GM23248 (cell line): ENCODE measurements at places on chromosomes 1 and 21. TPM values are rescaled to one million over a fixed set of nuclear protein-coding genes. Genes with fewer than 3 reads are reported as not detected.

GRCh38 chr1:55334160-55334559 is 119.0 kb upstream of the USP24 start:
- H3K4me1 ChIP-seq: no peaks in the 10 kb centered on the region
- no peak for DNase-seq
- H3K27me3 ChIP-seq: no peaks in the 10 kb centered on the region
- no peaks in the 10 kb centered on the region for H3K36me3 ChIP-seq
- H3K27ac ChIP-seq: no peak overlapping the region
- no peak overlapping the region for H3K4me3 ChIP-seq

GRCh38 chr1:168763031-168763430 is 34.0 kb upstream of the DPT start:
- H3K27me3 ChIP-seq: no peaks in the 10 kb centered on the region
- H3K36me3 ChIP-seq: no peaks in the 10 kb centered on the region
- no peak overlapping the region for H3K4me3 ChIP-seq
- peaks cover 6% of the 10 kb centered on the region for H3K4me1 ChIP-seq
- no peak overlapping the region for H3K27ac ChIP-seq

Gene LMNA
- total RNA-seq: 1,219 and 1,322 TPM in 2 replicates

Gene LCE1A
- not detected in 2 replicates for total RNA-seq

DNA sequence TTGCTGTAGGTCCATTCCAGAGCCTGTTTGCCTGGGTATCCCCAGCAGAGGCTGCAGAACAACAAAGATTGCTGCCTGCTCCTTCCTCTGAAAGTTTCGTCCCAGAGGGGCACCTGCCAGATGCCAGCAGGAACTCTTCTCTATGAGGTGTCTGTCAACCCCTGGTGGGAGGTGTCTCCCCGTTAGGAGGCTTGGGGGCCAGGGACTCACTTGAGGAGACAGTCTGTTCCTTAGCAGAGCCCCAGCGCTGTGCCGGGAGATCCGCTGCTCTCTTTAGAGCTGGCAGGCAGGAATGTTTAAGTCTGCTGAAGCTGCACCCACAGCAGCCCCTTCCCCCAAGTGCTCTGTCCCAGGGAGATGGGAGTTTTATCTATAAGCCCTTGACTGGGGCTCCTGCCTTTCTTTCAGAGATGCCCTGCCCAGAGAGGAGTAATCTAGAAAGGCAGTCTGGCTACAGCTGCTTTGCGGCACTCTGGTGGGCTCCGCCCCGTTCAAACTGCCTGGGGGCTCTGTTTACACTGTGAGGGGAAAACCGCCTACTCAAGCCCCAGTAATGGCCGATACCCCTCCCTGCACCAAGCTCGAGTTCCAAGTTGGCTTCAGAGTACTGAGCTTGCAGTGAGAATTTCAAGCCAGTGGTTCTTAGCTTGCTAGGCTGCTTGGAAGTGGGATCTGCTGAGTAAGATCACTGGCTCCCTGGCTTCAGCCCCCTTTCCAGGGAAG is 8.7 kb upstream of the SLC25A24 start:
- no peak overlapping the region for H3K27ac ChIP-seq
- H3K4me3 ChIP-seq: no peak overlapping the region
- no peak for DNase-seq
- H3K4me1 ChIP-seq: no peaks in the 10 kb centered on the region

GRCh38 chr1:172449585-172450523 is 6.0 kb upstream of the PIGC start:
- H3K27me3 ChIP-seq: no peaks in the 10 kb centered on the region
- H3K36me3 ChIP-seq: no peaks in the 10 kb centered on the region
- no peak overlapping the region for H3K4me3 ChIP-seq
- peak; percentile 83 for DNase-seq
- peaks cover 14% of the 10 kb centered on the region for H3K4me1 ChIP-seq
- H3K27ac ChIP-seq: no peak overlapping the region

Gene KCNA10
- not detected in 2 replicates for total RNA-seq

- no peak for DNase-seq
- H3K4me3 ChIP-seq: no peak overlapping the region
- H3K4me1 ChIP-seq: peaks cover 49% of the 10 kb centered on the region
- H3K27me3 ChIP-seq: no peaks in the 10 kb centered on the region
- no peak overlapping the region for H3K27ac ChIP-seq
These were observed 161.0 kb upstream of the KAZN start for GRCh38 chr1:14437417-14437918.

DNA sequence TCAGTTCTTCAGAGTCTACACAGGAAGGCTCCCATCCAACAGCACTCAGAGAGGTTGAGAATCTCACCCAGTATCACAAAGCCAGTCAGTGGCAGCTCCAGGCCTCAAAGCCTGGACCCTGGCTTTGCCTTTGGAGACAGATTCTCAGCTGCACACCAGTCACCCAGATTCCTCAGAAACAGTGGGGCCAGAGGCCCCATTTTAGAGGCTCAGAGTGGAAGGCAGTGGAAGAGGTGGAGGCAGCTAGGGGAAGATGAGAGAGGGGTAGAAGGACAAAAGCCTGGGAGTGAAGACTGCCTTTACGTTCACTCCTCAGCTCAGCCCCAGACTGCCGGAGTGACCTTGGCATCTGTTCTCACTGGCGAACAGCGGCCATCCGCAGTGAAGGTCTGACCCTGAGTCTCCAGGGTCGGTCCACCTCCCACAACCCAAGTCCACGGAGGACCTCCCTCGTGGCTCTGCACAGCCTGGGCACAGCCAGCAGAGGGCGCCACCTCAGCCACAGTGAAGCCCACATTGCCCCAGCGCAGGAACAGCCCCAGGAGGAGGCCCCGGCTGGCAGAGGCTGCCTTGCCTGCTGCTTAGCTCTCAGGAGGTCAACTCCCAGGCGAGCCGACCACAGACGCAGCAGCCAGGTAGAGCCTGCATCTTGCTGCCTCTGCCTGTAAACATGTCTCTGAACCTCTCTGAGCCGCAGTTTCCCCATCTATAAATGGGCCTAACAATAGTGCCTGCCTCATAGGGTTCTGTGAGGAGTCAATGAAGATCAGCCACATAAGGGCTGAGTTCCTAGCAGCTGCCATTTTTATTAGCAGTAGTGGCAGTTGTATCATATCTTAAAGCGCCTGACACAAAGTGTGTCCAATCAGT is 5.9 kb upstream of the FNDC5 start:
- H3K4me1 ChIP-seq: no peaks in the 10 kb centered on the region
- no peak overlapping the region for H3K27ac ChIP-seq
- no peak overlapping the region for H3K4me3 ChIP-seq
- peak; percentile 67 for DNase-seq

DNA sequence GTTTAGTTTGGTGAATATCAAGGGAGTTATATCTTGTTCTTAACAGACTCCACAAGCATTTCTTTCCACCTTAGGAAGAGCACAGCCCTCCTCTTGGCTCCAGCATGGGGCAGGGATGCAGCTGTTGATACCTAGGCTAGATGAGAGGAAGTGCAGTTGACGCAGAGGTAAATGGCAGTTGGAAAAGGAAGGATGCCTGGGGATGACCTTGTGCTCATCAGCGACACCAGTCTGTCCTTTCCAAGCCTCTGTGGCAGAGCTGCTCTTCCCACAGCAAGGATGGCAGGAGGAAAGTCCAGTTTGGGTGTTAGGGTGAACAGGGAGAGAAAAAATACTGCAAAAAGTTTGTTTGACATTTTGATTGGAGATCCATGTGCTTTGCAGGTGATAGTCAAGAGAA is 6.2 kb downstream of the PROX1 start:
- H3K27me3 ChIP-seq: peaks cover 39% of the 10 kb centered on the region
- no peak overlapping the region for H3K4me3 ChIP-seq
- DNase-seq: no peak
- H3K4me1 ChIP-seq: 0 out of 2 replicates have a peak, but pooled peaks cover 3% of the 10 kb centered on the region
- H3K27ac ChIP-seq: no peak overlapping the region
- no peaks in the 10 kb centered on the region for H3K36me3 ChIP-seq

Gene MLLT11
- 1.9 and 3.7 TPM in 2 replicates for total RNA-seq

GRCh38 chr1:205466595-205467220 is 10.9 kb upstream of the BLACAT1 start:
- no peak overlapping the region for H3K4me3 ChIP-seq
- no peaks in the 10 kb centered on the region for H3K36me3 ChIP-seq
- no peaks in the 10 kb centered on the region for H3K4me1 ChIP-seq
- H3K27ac ChIP-seq: no peak overlapping the region
- H3K27me3 ChIP-seq: peaks cover 79% of the 10 kb centered on the region

Gene OVAAL
- not detected in 2 replicates for total RNA-seq

DNA sequence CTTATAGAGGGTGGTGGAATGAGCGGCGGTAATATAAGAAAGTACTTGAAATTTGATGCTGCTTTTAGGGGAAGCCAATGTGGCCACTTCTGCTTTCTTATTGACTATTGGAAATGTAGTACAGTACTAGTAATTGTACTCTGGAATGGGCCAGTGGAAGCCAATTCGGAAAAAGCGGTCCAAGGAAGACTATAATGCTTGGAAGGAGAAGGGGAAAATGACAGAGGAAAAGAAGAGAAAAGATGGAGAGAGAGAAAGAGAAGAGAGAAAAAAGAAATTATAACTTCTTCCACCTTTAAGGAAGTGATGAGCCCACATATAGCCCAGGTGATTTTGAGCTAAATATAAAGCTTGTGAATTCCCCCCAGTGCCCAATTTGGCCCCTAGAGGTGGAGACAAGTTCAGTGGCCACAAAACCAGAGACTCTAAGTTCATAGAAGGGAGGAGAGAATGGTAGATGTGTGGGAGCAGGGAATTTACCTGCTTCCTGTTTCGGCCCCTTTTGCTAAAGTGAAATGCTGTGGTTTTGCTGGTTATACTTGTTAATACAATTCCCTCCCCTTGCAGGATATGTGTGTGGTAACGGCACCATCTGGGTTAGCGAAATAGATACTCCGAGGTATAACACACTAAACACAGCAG is 35.7 kb upstream of the DUSP10 start:
- H3K4me3 ChIP-seq: no peak overlapping the region
- no peak for DNase-seq
- H3K36me3 ChIP-seq: no peaks in the 10 kb centered on the region
- no peaks in the 10 kb centered on the region for H3K4me1 ChIP-seq

Gene ZFP69B
- total RNA-seq: 3.0 and 4.2 TPM in 2 replicates

Gene SHISA4
- 24.8 and 42.4 TPM in 2 replicates for total RNA-seq

GRCh38 chr1:152621993-152622392 is 910 bp downstream of the LCE3A start:
- no peak for DNase-seq
- no peaks in the 10 kb centered on the region; the same call in 1 of the 2 replicates for H3K27me3 ChIP-seq
- H3K4me1 ChIP-seq: peaks cover 5% of the 10 kb centered on the region; the same call in 1 of the 2 replicates
- H3K27ac ChIP-seq: no peak overlapping the region
- no peaks in the 10 kb centered on the region for H3K36me3 ChIP-seq
- H3K4me3 ChIP-seq: no peak overlapping the region
